ENCODE measurements at places on chromosomes 7 and 10.

DNA sequence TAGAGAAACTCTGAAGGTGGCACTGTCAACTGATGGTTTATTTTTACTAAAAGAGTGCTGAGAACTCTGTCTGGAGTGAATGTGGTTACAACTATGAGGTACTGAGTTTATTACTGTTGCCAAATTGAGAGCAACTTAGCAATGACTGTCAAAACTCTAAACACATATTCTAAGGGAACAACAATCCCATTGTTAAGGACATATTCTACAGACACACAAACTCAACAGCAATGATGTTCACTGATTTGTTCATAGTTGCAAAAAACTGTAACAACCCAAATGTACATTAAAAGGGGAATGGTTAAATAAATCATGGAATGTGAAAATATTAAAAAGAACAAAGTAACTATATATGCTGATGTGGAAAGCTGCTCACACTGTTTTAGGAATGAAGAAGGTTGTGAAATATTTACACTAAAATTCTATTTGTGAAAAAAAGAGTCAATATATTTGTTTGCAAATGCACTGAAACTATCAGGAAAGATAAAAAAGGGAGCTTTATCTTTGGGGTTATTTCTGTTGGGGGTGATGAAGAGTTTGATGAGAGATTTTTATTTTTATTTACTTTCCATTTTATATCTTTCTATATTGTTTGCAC lies 12.9 kb downstream of the PON2 start:
- DNase-seq = no peak

GRCh38 chr7:158772916-158773315 lies 56.4 kb downstream of the ESYT2 start:
- no peak for DNase-seq

GRCh38 chr10:71344154-71344925 lies 25.3 kb downstream of the SLC29A3 start:
- no peak for DNase-seq

- DNase-seq = no peak
These were observed 350.5 kb downstream of the CRPPA start for GRCh38 chr7:16070806-16071205.

DNA sequence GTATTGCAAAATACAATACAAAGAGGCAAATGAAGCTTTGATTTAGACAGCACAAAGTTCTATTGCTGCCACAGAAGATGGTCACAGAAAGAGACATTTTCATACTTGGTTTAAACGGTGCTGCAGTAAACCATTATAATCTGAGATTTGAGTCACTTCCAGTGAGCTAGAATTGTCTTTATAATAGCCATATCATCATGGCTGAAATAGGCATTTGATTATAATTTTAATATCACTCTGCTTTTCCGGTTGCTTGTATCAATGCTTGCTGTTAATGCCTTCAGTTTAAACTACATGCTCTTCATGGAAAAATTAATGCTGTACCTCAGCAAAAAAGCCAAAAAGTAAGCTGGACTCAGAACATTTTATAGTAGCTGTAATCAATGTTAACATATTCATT lies 48.5 kb downstream of the CPEB3 start:
- no peak for DNase-seq

DNA sequence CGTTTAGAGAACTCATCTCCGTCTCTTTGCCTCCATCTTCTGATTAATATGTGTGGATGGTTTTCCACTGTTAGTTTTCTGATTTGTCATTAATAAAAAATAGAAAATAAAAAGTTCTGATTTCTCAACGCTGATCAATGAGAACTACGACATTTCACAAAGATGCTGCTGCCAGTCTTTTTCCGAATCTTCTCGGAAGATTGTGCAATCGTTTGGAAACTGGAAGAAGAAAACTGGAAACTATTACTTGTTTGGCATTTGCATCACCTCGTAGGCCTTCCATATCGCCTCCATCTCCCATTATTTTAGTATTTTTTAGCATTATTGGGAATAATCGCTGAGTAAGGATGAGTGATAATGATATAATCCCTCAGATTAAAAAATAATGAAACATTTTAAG lies 123.2 kb upstream of the KLF6 start:
- no peak for DNase-seq

All from activated CD4-positive, alpha-beta T cell treated with anti-CD3 and anti-CD28 coated beads, Interleukin-2, amount 50 U/mL, for 48 hours (primary cell).